Activated CD4-positive, alpha-beta T cell treated with anti-CD3 and anti-CD28 coated beads for 36 hours (primary cell): ENCODE measurements at places on chromosomes 12 and 14. TPM values are rescaled to one million over a fixed set of nuclear protein-coding genes. Genes with fewer than 3 reads are reported as not detected.

DNA sequence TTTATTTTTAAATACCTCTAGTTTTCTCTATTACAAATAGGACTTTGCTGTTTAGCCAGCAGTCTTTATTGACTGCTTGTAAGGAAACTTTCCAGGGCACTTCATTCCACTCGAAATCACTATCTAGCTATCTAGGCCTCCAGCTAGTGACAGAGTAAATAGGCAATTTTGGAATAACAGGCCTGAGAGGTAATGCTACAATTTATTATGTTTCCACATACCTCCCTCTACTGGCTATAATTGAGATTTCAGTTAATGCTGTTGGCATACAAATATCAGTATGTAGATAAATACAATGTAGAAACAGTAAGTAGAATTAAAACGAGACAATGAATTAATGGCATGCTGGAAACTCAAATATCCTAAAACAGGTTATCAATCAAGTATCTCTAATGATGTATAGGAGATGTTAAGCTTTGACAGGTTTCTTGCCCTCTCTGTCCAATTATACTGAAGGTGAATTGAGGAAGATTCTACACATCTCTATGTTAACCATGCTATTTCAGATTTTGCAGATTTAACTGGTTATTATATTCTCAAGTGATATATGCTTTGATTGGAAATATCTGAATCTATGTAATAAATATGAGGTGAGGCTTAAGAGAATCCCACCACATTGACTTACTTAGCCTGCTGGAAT lies 7.2 kb downstream of the DTD2 start:
- H3K27ac ChIP-seq: no peak overlapping the region
- H3K36me3 ChIP-seq: peaks cover 25% of the 10 kb centered on the region
- peaks cover 5% of the 10 kb centered on the region for H3K4me1 ChIP-seq
- H3K4me3 ChIP-seq: no peak overlapping the region

Gene HSPB8
- total RNA-seq: not detected

Gene ZFYVE1
- 9.4 TPM for total RNA-seq

DNA sequence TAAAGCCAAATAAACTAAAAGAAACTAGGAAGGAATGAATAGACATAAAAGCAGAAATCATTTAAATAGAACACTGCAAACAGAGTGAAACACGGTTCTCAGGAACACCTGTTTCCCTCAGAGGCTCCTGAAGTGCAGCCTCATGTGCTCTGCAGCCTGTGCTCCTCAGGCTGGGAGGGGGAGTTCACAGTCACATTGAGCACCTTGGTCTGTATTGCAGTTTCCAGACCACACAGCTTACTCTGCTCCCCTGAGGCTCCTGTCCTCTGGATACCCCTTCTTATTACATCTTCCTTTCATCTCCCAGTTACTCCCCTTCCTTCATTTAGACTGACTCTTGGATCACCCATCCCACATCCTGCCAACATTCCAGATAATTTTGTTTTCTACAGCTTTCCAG lies 49.7 kb upstream of the DCD start:
- no peak overlapping the region for H3K27ac ChIP-seq
- H3K4me3 ChIP-seq: no peak overlapping the region
- H3K27me3 ChIP-seq: peaks cover 19% of the 10 kb centered on the region
- no peak for DNase-seq
- no peaks in the 10 kb centered on the region for H3K4me1 ChIP-seq
- H3K36me3 ChIP-seq: no peaks in the 10 kb centered on the region

DNA sequence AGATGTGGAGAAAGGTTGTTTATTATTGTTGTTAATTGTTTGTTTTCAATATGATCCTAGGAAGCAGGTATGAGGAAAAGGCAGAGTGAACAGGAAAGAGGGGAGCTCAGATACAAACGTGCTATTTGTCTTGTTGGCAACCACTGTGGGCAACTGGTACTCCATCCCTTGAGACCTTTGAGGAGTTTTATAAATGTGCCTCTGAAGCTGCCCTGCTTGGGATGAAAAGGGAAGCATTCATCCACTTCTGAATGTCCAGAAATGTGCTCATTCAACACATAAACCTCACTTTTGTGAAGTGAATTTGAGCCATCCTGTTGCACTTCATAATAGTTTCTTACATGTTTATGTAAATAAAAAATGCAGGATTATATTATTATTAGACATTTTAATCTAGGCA lies 164.3 kb upstream of the PDZRN4 start:
- no peaks in the 10 kb centered on the region for H3K36me3 ChIP-seq
- H3K4me3 ChIP-seq: no peak overlapping the region
- no peak overlapping the region for H3K27ac ChIP-seq
- no peaks in the 10 kb centered on the region for H3K27me3 ChIP-seq
- DNase-seq: no peak

DNA sequence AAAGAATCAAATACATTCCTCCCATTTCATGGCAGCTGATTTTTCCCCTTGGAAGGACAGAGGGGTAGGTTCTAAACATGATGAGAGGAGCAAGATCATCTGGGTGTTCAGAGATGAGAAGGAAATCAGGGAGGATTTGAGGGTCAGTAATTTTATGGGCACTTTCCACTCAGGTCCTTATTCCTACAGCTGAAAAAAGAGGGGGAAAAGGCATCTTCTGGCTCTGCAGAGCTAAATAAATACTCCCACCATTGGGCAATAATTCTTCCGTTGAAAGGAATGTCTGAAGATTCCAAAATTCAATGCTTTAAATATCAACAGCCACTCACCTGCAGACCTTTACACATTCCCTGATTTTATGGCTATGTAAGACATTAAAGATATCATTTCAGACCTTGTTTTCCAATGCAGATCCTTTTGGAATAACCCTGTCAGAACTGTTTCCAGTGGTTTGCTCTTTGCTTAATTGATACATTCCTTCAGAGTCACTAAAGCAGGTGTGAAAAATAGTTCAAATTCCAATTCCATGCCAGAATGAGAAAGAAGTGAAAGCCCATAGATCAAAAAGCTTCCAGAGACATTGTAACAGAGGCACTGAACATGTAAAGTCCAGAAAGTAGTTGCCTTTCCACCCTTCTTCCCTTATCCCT lies 233.3 kb upstream of the KRR1 start:
- H3K27me3 ChIP-seq: peaks cover 24% of the 10 kb centered on the region
- no peak overlapping the region for H3K27ac ChIP-seq
- no peaks in the 10 kb centered on the region for H3K36me3 ChIP-seq
- DNase-seq: no peak

Gene PRIMA1
- total RNA-seq: not detected

GRCh38 chr14:61090432-61091216 lies 109.6 kb downstream of the SLC38A6 start:
- DNase-seq: peak; percentile 35
- peaks cover 2% of the 10 kb centered on the region for H3K36me3 ChIP-seq
- H3K4me3 ChIP-seq: no peak overlapping the region
- peaks cover 6% of the 10 kb centered on the region for H3K4me1 ChIP-seq
- no peaks in the 10 kb centered on the region for H3K27me3 ChIP-seq
- H3K27ac ChIP-seq: peak overlapping the region; percentile 7

DNA sequence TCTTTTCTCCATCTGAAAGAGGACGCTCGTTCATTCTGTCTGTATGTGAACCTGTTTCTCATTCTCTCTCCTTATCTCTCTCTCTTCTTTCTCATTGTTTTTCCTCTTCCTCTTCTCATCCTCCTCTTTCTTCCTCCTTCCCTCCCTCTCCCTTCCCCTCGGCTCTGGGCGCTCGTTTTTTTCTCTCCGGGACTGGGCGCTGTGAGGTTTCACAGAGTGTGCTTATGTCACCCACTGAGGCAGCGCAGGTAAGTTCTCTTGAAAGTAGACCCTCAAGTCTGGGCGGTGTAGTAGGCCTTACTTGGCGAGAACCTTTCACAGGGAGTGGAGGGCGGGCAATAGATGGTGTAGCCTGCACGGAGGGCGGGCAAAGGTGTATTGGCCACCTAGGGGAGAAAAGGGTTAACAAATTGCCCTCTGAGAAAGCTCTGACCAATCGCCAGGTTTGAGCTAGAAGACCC lies 4.5 kb upstream of the SIX1 start:
- no peak for DNase-seq
- no peaks in the 10 kb centered on the region for H3K36me3 ChIP-seq
